Stimulated activated CD4-positive, alpha-beta T cell treated with anti-CD3 and anti-CD28 coated beads, TNF-alpha, amount 100 ng/mL, for 24 hours (primary cell): ENCODE measurements at places on chromosomes 6 and 20.

DNA sequence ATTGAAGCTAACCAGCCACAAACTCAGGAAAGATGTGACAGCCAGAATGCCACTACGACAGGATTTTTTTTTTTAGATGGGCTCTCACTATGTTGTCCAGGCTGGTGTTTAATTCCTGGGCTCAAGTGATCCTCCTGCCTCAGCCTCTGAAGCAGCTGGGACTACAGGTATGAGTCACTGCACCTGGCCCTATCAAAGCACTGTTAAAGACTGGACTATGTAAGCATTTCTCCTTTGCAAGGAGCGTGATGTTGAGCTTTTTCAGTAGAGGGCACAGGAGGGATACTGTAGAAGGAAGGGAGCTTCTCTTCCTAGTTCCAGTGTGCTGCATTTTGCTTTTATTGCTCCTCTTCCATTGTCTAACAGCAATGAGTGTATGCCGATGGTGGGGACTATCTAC is 35.8 kb downstream of the ZBTB9 start:
- DNase-seq = no peak

DNA sequence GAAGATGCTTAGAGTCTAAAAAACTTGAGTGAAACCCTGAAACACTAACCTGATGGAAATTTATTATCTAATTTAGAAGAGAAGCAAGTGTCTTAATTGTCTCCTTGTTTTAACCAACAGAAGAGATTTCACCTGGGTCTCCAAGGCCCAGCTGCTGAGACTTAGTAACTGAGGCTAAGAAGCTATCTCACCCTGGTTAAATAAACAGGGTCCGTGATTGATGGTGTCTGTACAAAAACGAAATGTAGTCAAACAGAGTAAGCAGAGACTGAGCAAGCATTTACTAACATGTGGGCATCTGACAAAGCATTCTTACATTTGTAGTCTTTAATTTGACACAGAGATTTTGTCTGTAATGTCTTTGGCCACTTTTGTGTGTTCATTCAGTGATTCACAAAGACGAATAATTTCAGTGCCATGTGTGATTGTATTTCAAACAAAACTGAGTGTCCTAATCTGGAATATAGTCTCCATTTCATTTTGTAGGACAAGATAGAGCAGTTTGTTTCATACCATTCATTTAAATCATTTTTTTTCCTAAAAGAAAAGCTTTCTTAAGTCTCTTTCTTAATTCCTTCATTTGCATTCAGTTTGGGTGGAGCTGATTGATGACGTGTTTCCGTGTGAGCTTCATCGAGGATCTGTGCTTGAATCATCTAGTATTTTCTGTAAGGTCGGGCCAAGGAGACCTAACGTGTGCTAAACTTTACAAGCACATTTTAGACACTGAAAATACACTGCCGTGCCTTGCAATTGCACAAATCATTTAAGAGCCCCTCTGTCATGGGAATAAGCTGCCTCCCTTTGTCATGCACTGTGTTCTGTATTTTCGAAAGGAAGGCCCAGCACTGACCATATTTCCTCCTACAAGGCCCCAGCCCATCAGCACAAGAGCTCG is 170.6 kb upstream of the QKI start:
- DNase-seq = no peak

GRCh38 chr6:106688177-106688951 is 59.0 kb downstream of the QRSL1 start:
- DNase-seq = no peak

DNA sequence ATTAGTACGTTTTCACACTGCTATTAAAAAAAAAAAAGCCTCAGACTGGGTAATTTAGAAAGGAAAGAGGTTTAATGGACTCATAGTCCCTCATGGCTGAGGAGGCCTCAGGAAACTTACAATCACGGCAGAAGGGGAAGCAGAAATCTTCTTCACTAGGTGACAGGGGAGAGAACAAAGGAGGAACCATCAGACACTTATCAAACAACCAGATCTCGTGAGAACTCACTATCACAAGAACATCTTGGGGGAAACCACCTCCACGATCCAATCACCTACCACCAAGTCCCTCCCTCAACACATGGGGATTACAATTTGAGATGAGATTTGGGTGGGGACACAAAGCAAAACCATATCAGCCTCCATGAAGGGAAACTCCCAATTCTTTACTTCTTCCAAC is 85.2 kb upstream of the MAFB start:
- DNase-seq = no peak

- DNase-seq = no peak
These were observed 365.9 kb downstream of the MMUT start for GRCh38 chr6:49097116-49097515.

GRCh38 chr6:112366695-112367553 is 19.8 kb downstream of the RFPL4B start:
- DNase-seq = no peak

DNA sequence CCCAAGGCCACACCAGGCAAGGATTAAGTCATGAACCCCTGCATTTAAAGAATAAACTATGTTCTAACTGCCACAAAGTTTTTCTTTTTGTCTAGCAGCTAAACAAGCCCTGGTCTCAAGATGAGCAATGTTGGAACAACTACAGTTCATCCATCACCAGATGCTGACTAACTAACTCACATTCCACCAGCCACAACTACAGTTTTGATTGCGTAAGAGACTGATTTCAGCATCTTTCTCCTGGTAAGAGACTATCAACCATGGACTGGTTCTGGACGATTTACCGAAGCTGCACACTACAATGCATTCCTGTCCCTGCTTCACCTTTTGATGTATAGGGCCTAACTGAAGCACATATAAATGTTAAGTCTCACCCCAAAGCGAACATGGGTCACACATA is 43.0 kb downstream of the F13A1 start:
- no peak for DNase-seq

GRCh38 chr6:126682440-126682839 is 342.5 kb downstream of the CENPW start:
- DNase-seq = no peak

DNA sequence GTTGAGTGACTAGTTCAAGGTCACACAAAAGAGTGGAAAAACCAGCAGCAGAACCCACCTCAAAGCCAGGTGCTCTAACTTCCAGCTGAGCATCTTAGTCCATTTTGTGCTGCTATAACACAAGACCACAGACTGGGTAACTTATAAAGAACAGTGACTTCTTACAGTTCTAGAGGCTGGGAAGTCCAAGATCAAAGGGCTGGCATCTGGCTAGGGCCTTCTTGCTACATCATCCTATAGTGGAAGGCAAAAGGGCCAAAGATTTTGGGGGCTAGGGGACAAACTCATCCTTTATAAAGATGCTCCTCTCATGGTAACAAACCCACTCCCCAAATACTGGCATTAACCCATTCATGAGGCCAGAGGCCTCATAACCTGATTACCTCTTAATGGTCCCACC is 9.7 kb downstream of the FITM2 start:
- DNase-seq = no peak

DNA sequence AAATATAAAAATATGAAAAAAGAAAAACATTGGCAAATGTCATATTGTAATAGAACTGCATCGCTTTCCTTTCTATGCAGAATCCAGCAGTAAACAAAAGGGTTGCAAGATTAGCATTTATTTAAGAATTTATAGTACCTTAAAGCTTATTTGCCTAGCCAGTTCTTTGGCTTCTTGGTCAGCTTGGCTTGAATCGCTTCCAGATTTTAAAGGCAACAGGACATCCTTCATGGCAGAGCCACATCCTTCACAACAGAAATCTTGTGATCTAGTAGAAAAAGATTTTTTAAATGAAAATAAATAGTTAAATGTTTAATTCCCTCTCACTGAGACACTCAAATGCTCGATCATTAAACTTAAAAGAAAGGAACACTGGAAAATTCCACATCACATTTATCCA is 17.4 kb downstream of the UBE2J1 start:
- no peak for DNase-seq

GRCh38 chr6:81475646-81476045 is 276.8 kb downstream of the TENT5A start:
- DNase-seq = no peak

DNA sequence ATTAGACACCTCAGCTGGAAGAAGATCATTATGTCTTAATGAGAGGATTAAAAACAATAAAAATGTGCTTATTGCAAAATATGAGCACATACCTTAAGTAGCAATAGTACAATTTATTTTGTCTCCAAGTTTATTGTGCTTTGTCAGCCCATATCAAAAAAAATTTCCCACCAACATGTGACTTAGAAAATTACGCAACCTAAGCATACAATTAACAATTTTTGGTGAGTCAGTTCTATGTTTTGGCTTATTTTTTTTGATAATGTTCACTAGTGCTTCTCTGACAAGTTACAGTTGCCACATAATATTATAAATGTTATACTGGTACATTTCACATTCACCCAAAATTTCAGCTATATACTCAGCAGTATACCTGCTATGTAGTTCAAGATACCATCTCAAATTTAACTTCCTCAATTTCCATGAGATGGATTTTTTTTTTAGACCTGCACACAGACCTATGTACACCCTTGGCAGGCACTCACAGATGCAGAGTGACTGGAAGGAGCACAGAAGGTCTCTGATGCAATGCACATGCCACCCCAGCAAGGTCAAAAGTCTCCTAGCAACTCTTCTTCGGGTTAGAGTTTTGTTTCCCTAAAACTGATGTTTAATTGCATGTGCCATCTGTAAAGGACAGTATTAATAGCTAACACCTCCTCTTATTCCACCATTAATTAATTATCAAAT is 112.4 kb downstream of the PRKN start:
- no peak for DNase-seq

DNA sequence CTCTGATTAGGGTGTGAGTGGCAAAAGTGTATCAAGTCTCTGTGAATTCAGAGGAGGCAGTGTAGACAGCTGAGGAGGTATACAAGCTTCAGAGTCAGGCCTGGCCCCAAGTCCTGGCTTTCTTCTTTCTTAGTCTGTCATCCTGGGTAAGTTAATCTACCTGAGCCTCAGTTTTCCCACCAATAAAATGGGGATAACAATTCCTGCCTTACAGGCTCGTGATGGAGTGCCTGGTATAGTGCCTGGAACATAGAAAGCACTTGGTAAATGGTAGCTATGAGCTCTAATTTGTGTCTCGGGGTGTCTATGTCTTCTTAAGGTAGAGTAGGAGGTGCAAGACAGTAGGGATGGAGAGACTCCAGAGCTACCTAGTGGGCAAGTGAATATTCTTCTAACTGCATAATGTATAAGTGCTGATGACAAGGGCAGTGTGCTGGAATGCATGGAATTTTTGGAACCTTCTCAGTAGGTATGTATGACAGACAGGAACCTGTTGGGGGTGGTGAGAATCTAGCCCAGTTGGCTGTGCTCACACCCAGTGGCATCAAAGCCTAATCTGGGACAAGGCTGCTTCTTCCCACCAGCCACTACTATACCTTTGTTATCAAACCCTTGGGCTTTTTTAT is 4.0 kb upstream of the SCUBE3 start:
- DNase-seq = no peak
